Suprapubic skin (tissue), 4 donors: ENCODE measurements at places on chromosomes 5 and 9.

- no peak for DNase-seq
Observed at GRCh38 chr9:94761481-94761880, 35.0 kb downstream of the AOPEP start.

DNA sequence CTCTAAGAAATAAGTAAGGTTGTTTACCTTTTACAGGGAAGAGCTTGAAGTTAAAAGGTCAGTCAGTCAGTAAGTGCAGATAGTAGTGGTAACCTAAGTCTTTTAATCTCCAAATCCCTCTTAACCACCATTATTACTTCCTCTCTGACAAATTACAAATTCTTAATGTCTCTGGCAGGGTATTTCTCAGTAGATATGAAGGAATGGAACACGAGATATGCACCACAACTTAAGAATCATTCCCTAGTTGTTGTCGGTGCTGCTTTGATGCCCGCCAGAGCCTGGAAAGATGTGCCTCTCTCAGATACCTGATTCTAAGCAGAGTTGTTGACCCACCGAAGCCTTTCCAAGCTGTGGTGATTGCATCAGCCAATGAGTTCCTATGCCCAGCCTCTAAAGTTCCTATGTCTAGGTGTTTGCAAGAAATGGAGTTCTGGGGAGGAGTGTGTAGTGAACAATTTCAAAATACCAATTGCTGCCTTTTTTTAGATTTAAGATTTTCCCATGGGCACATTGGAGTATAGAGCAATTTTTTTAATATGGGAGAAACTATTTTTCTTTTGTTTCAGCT is 78.5 kb downstream of the CD180 start:
- no peak for DNase-seq

DNA sequence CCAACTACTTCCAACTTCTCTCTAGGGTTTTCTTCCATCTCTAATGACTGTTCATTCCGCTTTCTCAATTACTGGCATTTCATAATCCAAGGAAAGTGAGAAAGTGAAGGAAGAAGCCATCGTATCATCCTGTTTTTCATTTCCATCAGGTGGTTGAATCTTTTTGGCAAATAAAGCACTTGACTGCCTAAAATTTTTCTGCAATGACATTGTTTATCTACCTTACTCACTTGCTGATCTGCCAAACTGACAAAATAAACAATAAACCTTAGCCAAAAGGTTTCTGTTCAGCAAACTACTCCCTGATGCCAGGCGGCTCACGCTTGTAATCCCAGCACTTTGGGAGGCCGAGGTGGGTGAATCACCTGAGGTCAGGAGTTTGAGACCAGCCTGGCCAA is 18.4 kb downstream of the FNBP1 start:
- DNase-seq = no peak

GRCh38 chr5:164181604-164182003 is 676.2 kb downstream of the MAT2B start:
- DNase-seq = no peak

DNA sequence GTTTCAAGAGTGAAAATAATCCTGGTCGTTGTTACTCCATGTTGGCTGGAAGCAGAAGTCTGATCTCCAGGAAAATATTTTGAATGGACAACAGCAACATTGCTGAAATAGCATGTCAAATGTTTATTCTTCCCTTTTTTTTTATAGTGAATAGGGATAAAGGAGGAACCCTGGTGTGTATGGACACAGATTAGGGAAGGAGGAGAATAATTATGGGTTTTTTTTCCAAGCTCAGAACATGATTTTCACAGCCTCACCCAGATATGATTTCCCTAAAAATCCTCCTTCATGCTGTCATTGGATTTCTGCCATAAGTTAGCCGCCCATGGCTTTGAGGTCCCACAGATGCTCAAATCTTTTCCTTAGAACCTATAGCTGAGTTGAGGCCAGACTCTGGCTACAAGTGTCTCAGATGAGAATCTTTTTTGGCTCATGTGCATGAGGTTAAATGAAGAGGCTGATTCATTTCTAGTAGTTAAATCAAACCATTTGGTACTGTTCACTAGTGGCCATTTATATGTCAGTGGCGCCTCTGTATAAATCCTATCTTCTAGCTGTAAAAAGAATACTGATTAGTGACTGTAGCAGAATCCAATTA is 65.5 kb upstream of the LIFR start:
- DNase-seq = no peak

GRCh38 chr5:116970318-116970717 is 395.7 kb upstream of the SEMA6A start:
- DNase-seq = no peak

DNA sequence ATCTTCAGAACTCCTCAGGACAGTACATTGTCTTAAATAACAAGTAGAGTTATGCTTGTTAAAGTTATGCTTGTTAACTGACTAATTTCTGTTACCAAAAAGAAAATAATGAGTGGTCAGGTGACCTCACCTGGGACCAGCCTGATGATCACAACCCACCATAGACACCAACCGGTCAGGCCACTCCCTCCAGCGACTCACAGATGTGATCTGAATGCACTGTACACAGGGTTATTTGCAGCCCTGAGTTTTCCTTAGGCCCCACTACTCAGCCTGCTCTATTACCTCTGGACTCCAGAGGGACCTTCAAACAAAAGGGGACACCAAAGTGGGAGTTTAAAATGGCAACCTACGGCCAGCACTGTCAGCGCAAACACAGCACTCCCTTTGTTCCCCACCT is 55.3 kb downstream of the ARSB start:
- no peak for DNase-seq

- DNase-seq = no peak
Observed at GRCh38 chr5:6948562-6948961, 235.3 kb downstream of the TENT4A start.

DNA sequence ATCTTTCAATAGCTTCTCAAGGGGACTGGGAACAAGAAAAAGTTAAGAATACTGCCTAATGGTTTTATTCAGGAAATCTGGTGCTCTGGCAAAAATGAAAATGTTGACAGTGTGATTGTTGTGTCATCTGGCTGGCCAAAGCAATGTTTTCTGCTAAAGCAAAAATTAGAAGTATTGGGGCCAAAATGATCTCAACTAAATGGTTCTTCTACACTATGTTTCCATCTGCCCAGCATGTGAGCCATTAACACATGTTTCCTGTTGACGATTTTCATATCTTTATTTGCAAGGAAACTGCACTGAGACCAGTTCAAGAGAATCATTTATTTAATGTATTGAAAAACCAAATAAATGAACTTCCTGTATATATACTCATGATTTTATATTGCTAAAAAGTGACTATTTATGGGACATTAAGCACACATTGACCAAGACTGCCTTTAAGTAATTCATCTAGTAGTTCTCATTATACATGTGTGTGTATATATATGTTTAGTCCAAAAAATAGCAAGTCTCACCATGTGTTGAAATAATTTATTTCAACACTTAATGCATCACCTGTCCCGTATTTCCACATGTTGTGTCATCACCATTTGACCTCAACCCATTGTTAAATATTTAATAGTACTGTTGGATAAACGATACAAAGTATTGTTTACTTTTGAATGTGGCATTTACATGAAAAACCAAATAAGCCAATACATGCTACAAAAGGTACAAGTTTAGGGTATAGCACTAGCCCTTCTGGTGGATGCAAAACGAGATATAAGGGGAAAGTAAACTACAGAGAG is 7.5 kb upstream of the FST start:
- no peak for DNase-seq

- DNase-seq = no peak
Observed at GRCh38 chr9:129036923-129037766, 719 bp downstream of the MIGA2 start.

DNA sequence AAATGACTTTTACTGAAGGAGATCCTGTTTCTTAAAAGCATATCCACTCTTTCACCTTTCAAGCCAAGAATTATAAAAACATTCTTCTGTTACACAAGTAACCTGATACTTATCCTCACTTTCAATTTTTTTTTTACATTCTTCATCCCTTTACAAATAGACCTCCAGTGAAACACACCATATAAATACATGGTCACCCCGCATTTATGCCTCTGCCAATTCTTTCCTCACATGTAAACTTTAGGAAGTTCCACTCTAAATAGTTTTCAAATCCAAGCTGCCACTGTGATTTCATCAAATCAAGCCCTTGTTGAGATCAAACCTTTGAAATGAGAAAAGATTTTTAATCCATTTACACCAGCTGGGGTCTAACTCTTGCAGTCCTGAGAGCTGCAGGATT is 40.0 kb downstream of the GAS1 start:
- DNase-seq = no peak

- no peak for DNase-seq
Observed at GRCh38 chr9:91836515-91836914, 113.5 kb downstream of the ROR2 start.

DNA sequence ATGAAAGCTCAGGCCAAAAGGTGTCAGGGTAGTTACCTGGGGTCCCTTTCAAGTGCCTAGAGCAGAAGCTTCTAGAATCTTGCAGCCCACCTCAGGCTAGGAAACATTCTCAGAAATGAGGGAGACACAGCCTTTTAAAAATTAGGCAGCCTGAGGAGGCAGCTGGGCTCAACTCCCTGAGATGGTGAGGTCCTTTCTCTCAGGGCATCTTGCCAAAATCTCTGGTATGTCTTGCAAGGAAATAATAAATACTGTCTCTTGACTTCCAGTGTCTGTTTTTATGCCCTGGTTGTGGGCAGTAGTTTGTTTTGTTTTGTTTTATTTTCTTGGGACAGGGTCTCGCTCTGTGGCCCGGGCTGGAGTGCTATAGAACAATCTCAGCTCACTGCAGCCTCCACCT is 100.9 kb upstream of the APC start:
- no peak for DNase-seq

DNA sequence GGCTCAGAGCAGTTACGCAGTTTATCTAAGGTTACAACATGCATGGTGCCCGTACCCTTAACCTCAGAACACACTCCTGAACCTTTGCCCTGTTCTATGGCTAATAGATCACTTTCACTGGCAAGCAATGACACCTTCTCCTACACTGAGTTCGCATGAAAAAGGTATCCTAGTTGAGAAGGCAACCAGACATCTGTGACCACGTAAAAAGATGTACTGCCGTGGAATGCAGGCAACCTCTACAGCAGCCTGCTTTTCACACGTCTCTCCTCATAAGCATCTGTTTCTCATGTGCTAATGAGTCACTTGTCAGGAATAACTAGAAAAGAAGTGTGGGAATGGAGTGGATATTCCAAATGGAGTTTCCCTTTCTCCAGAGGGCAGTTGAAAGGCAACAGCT is 71.4 kb downstream of the FBXO38 start:
- no peak for DNase-seq

DNA sequence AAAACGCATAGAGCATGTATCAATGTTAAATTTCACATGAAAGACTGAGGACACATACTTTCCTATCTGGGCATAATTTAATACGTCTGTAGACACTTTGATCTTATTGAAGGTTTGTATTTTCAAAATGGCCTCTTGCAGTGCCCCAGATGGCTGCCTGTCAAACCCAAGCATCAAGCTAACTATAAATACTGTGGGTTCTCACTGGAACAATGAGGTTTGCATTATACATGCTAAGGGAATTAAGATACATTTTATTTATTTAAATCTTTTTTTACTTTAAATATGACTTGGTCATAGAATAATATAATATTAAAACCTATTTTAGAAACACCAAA is 702.9 kb upstream of the GRAMD2B start:
- DNase-seq = no peak
